ENCODE measurements at places on chromosomes 7 and 10.
A peak's percentile ranks its signal among the peaks of the same experiment; 100 is the strongest.

GRCh38 chr7:16491148-16491547 is 25.6 kb upstream of the SOSTDC1 start:
- no peak for DNase-seq

DNA sequence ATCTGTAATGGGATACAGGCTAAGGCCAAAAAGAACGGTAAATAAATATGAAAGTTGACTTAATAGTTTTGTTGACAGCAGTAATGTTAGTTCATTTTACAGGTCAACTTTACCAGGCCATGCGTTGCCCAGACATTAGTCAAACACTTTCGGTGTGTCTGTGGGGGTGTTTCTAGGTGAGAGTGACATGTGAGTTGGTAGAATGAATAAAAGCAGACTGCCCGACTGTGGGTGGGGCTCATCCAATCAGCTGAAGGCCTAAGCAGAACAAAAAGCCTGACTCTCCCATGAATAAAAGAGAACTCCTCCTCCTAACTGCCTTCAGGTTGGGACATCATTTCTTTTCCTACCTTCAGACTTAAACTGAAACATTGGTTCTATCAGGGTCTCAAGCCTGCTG is 132.3 kb downstream of the MTPAP start:
- DNase-seq: no peak

- no peak for DNase-seq
Observed at GRCh38 chr10:54530299-54530698, 270.7 kb downstream of the PCDH15 start.

DNA sequence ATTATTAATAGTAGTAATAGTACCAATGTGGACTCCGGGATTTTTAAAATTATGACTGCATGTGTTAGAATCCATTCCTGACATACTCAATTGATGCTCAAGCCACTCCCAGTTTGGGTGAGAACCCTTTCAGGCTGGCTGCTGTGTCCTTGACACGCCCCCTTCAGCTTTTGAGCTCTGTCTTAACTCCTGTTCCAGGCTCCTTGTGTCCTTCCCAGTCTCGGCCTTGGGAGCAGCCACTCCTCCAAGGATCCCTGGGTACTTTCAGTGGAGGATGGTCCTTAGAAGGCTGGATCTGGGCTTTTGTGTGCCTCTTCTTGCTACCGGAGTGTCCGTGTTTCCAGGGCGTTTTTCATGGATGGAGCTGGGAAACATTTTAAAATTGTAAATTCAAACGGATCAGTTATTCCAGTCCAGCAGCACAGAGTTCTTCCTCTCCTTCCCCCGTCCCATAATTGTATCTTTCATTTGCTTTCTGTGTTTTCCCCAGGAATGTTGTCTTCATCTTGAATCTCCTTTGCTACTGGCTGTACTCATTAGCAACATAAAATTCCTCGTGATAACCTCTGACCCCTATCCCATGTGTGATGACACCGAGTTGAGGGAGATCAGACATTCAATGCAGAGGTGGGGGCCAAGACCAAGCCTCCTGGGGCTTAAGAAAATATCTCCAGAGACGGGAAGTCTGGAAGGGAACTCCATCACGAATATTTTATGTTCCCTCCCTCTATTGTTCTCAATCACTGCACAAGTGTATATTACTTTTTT is 40.0 kb upstream of the PFKFB3 start:
- DNase-seq: no peak

DNA sequence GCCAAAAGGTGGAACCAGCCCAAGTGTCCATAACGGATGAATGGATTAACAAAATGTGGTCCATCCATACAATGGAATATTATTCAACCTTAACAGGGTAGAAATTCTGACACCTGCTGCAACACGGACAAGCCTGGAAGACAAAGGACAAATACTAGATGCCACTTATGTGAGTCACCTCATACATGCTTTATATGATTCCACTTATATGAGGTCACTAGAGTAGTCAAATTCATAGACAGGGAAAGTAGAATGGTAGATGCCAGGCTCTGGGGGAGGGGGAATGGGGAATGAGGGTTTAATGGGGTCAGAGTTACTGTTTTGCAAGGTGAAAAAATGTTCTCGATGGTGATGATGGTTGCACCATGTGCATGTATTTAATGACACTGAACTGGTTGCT is 34.0 kb upstream of the CYTH3 start:
- peak; percentile 76 for DNase-seq

- no peak for DNase-seq
Observed at GRCh38 chr7:121269798-121270197, 59.0 kb upstream of the WNT16 start.

GRCh38 chr7:155993420-155994278 is 181.4 kb upstream of the SHH start:
- no peak for DNase-seq

Measured in HCEC 1CT (cell line).